ENCODE measurements at places on chromosomes 5 and 9.

DNA sequence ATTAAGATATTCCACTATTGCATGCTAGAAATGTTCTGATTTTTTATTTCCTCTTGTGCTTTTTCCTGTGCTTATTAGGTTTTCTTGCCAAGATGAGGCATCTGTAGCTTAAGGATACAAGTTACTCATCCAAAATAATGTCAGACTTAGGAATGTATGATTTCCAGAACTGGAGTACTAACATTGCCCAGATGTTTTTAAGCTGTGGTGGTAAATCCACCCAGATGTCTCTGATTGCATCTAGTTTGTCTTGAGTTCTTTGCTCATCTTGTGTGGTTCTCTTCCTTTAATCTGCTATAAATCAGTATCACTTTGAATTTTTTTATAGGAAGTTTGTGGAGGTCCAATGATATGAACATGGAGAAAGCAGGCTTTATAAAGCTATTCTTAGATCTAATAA is 337.5 kb upstream of the ZNF608 start:
- no peak for DNase-seq

GRCh38 chr9:90965226-90966030 is 163.8 kb downstream of the SYK start:
- DNase-seq, result no peak

GRCh38 chr5:93342563-93343061 is 238.4 kb downstream of the NR2F1-AS1 start:
- DNase-seq, result no peak

DNA sequence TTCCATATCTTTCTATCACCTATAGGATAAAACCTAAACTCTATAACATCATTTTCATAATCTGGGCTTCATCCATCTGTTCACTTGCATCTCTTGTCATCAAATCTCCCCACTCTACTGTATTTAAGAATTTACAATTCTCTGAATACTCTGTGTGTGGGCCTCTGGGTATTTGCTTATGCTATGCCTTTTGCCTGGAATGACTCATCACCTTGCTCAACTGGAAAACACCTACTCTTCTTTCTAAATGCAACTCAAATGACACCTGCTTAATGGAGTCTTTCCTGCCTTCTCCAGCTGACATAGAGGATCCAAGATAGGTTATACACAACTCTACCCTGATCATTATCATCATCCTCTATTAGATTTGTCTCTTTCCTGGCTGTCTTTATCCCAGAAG is 421.7 kb downstream of the SPATA31D1 start:
- DNase-seq, result no peak

DNA sequence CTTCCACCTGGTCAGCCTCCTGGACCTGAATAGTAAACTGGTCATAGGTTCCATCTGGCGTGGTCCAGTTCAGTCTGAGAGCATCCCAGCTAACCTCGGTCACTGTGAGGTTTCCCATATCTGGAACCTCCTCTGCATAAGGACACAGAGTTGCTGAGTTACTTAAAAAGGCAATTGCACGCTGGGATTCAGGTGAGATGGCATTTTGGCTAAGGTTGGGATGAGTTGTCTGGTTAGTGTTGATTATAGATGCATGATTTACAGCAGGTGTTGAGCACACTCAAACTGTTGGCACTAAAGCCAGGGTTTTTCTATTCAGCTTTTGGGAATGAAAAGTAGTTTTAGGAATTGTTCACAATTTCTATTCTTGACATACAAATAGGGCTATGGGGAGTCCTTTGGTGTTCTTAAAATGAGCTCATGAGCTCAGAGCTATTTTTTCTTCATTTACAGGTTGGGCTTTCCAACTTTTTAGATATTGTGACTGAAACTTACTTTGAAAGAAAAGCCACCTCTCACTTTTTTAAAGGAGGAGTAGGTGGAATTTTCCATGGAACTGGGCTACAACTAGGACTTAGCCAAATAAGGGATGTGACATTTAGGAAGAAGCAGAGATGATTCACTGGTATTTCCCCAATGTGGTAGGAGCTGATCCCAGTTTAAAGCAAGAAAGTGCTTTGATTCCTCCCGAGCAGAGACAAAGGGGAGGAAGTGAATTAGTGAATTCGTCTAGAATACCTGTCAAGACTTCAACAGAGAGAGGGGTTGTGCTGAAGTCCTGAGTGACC is 54.7 kb downstream of the TNC start:
- DNase-seq, result no peak

DNA sequence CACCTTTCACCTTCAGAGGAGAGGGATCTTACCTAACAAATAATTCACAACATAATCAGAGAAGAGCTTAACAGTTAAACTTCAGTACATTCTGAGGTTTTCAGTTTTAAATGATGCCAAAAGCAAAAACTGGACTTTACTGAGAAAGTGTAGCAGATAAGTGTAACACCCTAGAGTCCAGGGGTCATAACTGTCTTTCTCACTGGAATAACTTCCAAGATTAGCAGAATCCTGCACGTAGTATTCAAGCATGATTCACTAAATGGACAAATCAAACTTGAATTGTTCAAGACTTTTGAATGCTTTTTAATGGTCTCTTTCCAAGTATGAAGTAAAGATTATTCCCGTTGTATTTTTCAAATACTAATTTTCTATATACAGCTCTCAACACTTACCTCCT is 180.1 kb upstream of the NREP start:
- DNase-seq, result no peak

DNA sequence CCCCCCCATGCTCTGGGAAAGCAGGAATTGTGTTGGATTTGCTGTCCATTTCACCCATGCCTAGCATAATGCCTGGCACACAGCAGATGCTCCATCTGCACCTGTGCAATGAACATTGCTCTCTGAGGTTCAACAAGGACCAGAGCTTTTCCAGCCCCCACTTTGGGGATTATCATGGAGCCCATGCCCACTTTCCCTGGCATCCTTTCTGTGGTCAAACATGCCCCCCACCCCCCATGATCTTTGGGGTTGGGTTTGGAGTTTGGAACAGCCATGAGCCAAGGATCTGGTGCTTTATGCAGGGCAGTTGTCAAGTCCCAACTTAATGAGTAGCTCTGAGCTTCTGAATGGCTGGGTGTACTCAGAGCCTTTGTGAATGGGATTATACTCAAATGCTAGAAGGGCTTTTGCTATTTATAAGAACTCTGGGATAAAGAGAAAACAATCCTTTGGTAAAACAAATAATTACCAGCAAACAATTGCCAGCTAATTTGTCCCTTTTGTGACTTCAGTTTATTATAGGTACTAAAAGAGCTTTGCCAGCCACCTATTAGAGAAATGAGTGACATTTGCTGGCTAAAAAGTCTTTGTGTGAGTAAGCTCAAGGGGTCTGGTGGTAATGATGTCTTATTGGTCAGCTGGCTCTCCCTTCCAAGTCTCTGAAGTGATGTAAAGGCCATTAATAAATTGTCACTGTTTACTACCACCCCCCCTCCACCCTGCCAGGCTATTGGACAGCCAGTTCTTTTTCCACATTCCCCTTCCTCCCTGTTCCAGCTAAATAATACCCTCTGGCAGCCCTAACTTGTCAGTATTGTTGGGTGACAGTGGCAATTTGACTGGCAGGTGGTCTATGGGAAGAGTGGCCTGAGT is 182.3 kb downstream of the MACROH2A1 start:
- peak; percentile 21 for DNase-seq

- no peak for DNase-seq
Observed at GRCh38 chr9:3498691-3499090, 27.1 kb downstream of the RFX3 start.

DNA sequence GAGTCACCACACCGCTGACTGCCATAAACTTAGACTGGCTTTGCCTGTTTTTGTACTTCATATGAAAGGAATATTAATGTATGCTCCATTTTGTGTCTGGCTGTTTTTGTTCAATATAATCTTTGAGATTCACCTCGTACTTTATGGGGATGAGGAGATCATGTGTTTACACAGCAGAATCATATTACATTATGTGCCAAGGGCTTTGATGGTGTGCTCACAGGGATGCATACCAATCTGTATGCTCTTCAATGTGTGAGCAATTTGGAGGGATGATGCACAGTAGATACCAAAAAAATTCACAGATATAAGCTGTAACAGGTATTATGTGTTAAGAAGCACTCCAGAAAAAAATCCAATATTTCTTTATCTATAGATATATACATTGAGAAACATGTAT is 113.7 kb downstream of the GABRB2 start:
- no peak for DNase-seq

- DNase-seq, result no peak
Observed at GRCh38 chr5:40365342-40366330, 314.1 kb upstream of the PTGER4 start.

GRCh38 chr5:1299961-1300360 is 5.1 kb upstream of the TERT start:
- no peak for DNase-seq

DNA sequence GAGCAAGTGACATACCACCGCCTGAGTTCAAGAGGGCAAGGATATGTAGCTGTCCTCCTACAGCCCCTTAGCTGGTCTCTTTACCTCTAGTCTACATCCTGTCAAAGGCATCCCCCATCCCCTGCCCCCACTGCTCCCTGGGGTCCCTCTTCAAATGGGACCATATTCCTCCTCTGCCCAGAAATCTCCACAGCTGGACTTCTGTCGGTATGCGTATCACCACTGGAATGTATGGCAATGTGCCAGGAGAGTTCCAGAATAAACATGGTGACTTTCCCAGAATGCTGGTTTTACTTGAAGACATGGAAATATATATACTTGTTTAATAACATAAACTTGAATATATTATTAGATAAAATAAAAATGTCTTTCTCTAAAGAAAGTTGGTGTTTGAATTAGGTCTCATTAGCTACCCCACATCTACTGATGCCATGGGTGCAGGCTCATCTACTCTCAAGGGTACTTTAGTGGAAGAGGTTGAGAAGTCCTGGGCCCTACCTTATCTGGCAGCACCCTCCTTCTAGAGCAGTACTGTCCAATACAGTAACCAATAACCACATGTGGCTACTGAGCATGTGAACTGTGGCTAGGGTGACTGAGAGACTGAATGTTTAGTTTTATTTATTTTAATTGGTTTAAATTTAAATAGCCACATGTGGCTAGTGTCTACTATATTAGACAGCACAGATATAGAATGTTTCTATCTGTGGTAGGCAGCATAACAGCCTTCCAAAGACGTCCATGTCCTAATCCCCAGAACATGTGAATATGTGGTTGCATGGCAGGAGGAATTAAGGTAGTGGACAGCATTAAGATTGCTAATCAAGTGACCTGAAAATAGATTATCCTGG is 181.7 kb upstream of the SLC30A5 start:
- peak; percentile 46 for DNase-seq

- DNase-seq, result no peak
Observed at GRCh38 chr5:40616781-40617180, 62.9 kb upstream of the PTGER4 start.

- no peak for DNase-seq
Observed at GRCh38 chr5:172322028-172322965, 38.7 kb upstream of the UBTD2 start.

DNA sequence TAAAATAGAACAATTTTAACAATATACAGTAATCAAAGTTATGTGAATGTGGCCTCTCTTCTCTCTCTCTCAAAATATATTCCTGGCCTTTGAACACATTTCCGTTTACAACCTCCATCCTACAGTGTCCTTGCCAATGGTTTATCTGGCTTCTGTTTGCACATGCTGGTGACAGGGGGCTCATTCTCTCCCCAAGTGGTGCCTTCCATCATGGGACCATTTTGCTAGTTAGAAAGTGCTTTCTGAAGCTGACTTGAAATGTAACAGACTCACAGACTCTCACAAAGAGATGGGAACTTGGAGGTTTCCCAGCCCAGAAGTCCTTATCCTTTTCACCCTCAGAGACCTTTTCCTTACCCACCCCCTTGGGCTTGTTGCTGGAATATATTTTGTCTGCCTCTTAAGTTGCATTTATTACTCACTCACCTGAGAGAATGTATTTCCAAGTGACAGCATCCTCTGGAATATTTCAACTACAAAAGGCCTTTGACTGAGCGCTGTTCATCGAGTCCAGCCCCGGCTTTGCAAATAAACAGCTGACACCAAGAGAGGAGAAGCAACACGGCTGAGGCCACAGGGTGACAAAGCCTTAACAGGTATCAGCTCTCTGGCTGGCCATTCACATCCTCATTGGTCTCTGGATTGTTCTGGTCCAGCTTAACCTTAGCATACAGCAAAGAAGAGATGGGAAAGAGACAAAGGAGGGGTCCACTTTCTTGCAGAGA is 17.5 kb upstream of the ALDH1B1 start:
- no peak for DNase-seq

DNA sequence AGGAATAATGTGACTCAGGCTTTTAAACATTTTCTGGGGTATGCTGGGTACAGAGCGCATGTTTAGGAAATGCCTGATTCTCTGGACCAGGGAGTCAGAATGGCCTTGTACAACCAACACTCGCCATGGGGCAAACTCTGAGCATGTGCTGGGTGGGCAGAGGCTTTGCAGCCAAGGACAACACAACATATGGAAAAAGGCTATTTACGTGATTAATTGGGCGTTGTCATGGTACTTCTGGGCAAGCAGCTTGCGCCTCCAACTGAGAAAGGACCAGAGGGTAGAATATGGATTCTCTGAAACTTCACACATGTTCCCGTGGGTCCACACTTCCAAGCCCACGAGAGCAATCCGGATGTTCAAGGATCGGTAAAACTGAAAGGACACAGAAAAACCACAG is 49.1 kb downstream of the NIPAL4 start:
- DNase-seq, result no peak

DNA sequence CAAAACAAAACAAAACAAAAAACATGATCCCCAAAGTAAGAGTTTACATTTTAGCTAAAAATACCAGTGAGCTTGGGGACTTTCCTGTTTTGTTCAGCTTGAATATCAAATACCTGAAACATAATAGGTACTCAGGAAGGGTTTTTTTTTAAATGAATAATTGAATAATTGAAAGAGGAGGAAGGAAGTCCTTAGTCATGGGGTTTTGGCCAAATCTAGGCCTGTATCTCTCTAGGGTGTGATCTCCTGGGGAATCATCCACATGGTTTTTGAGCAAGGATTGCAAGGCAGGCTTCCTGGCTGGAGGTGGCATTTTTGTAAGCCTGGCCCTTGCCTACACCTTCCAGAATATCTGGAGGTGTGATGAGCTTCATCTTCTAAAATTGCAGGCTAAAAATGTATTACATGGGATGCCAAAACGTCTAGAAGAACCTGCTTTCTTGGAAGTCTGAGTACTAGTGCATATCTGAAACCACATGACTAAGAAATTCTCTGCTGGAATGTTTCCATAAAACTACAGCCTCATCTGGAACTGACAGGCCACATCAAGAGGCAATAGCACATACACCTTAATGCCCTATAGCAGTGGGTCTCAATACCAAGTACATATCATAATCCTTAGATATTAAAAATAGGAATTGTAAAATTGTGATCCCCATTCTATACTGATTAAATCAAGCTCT is 10.4 kb downstream of the C9 start:
- DNase-seq, result no peak

GRCh38 chr9:85349046-85349445 is 392.7 kb downstream of the AGTPBP1 start:
- DNase-seq, result no peak

- DNase-seq, result peak; percentile 18
Observed at GRCh38 chr9:33130961-33131789, 36.0 kb downstream of the B4GALT1 start.

DNA sequence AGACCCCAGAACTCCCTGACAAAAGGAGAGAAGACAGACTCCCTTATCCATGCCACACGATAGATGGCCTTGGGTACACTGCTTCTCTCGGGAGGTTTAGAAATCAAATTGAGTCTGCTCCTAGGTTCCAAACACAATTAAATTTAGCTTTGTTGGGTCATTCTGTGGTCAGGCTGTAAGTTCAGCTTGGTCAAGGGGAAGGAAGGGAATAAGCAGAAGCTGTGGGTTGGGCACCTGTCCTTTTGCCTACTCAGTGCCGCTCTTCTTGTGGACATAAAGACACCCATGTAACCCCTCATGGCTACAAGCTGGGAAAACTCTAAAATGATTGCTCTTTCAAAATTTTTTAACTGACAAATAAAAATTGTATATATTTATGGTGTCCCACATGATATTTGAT is 19.1 kb upstream of the AK3 start:
- no peak for DNase-seq

All from right forelimb (tissue), 1 donor.